IPS DF 6.9 (cell line): ENCODE measurements at places on chromosomes 11 and 22.

- H3K4me3 ChIP-seq: no peak overlapping the region
- H3K36me3 ChIP-seq: peaks cover 16% of the 10 kb centered on the region
- H3K4me1 ChIP-seq: no peaks in the 10 kb centered on the region
- no peak overlapping the region for H3K27ac ChIP-seq
- DNase-seq: no peak
Measured at GRCh38 chr11:43895601-43896000, 15.0 kb downstream of the ALKBH3 start.

- H3K36me3 ChIP-seq: no peaks in the 10 kb centered on the region; the same call in 1 of the 2 replicates
- no peak for DNase-seq
- peaks cover 9% of the 10 kb centered on the region; the same call in 1 of the 2 replicates for H3K4me1 ChIP-seq
- H3K27me3 ChIP-seq: no peaks in the 10 kb centered on the region
Measured at GRCh38 chr11:19800714-19801519, 88.3 kb downstream of the NAV2 start.

- DNase-seq: no peak
- no peaks in the 10 kb centered on the region for H3K36me3 ChIP-seq
- H3K27ac ChIP-seq: no peak overlapping the region
- no peaks in the 10 kb centered on the region for H3K27me3 ChIP-seq
- H3K4me1 ChIP-seq: peaks cover 2% of the 10 kb centered on the region; the same call in 1 of the 2 replicates
Measured at GRCh38 chr11:66956689-66957290, 1.4 kb downstream of the PC start.

- peaks cover 1% of the 10 kb centered on the region; the same call in 1 of the 2 replicates for H3K4me1 ChIP-seq
- H3K4me3 ChIP-seq: no peak overlapping the region; the same call in 1 of the 2 replicates
- no peaks in the 10 kb centered on the region; the same call in 1 of the 2 replicates for H3K27me3 ChIP-seq
Measured at GRCh38 chr11:59102259-59102765, 4.7 kb upstream of the FAM111B start.

- no peak overlapping the region for H3K27ac ChIP-seq
- no peaks in the 10 kb centered on the region for H3K27me3 ChIP-seq
- peaks cover 3% of the 10 kb centered on the region; the same call in 1 of the 2 replicates for H3K4me1 ChIP-seq
- H3K4me3 ChIP-seq: peak overlapping the region; percentile 97
Measured at GRCh38 chr11:102111011-102111786, 952 bp downstream of the YAP1 start.

- H3K36me3 ChIP-seq: no peaks in the 10 kb centered on the region
- H3K4me1 ChIP-seq: peaks cover 6% of the 10 kb centered on the region; the same call in 1 of the 2 replicates
- H3K27me3 ChIP-seq: no peaks in the 10 kb centered on the region
- H3K4me3 ChIP-seq: no peak overlapping the region
- no peak overlapping the region for H3K27ac ChIP-seq
- no peak for DNase-seq
Measured at GRCh38 chr11:128503245-128503991, 83.9 kb downstream of the ETS1 start.

- peaks cover 15% of the 10 kb centered on the region for H3K27me3 ChIP-seq
- peaks cover 8% of the 10 kb centered on the region for H3K4me1 ChIP-seq
- H3K27ac ChIP-seq: no peak overlapping the region
- DNase-seq: no peak
- no peak overlapping the region for H3K4me3 ChIP-seq
Measured at GRCh38 chr11:46387456-46387855, 4.1 kb downstream of the CHRM4 start.

DNA sequence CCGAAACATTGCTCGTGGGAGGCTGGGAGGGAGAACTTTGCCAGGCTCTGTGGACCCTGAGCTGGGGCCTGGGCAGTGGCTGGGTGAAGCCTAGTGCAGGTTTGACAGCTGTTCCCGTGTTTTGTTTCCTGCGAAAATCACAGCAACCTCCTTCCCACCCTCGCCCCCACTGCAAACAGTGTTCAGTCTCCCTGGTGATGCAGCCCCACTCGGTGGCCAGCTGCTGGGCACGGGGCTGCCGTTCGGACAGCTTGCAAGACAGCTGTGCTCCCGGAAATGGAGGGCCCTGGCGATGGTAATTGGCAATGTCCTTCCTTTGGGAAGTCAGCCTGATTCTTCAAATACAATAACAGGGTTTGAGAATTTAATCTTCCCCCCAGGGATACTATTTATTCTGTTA lies 10.4 kb upstream of the GAL start:
- no peak overlapping the region for H3K4me3 ChIP-seq
- H3K27me3 ChIP-seq: no peaks in the 10 kb centered on the region
- peaks cover 5% of the 10 kb centered on the region; the same call in 1 of the 2 replicates for H3K4me1 ChIP-seq
- H3K27ac ChIP-seq: no peak overlapping the region
- DNase-seq: no peak

- no peak overlapping the region for H3K27ac ChIP-seq
- no peaks in the 10 kb centered on the region for H3K4me1 ChIP-seq
- no peaks in the 10 kb centered on the region for H3K27me3 ChIP-seq
- no peak overlapping the region for H3K4me3 ChIP-seq
- no peak for DNase-seq
Measured at GRCh38 chr22:27903805-27904473, 15.1 kb downstream of the PITPNB start.

DNA sequence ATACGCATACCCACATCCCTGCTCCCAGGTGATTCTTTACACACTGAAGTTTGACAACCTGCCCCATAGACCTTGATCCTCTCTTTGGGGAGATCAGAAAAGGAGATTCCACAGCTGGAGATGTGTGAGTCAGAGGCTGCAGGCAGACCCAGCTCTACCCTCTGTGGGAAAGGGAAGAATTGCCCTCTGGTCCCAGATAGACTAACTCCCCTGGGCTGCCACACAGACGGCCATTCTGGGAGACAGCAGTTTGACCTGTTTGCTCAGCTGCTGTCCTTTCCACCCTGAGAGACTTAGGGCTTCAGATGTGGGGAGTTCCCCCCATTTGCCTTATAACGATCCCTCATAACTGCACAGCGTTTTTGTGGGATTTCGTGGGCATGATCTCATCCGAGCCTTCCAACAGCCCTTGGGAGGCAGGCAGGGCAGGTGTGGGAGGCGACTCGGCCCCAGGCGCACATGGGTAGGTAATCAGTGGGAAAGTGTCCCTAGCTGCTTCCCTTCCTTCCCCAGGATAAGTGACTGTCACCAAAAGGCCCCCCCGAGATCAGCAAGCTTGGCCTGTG lies 14.1 kb downstream of the FAM83F start:
- H3K36me3 ChIP-seq: no peaks in the 10 kb centered on the region
- H3K4me3 ChIP-seq: no peak overlapping the region
- H3K27me3 ChIP-seq: no peaks in the 10 kb centered on the region
- H3K27ac ChIP-seq: no peak overlapping the region
- DNase-seq: no peak
- H3K4me1 ChIP-seq: peaks cover 7% of the 10 kb centered on the region; the same call in 1 of the 2 replicates
